ENCODE measurements at places on chromosomes 12 and 14.

DNA sequence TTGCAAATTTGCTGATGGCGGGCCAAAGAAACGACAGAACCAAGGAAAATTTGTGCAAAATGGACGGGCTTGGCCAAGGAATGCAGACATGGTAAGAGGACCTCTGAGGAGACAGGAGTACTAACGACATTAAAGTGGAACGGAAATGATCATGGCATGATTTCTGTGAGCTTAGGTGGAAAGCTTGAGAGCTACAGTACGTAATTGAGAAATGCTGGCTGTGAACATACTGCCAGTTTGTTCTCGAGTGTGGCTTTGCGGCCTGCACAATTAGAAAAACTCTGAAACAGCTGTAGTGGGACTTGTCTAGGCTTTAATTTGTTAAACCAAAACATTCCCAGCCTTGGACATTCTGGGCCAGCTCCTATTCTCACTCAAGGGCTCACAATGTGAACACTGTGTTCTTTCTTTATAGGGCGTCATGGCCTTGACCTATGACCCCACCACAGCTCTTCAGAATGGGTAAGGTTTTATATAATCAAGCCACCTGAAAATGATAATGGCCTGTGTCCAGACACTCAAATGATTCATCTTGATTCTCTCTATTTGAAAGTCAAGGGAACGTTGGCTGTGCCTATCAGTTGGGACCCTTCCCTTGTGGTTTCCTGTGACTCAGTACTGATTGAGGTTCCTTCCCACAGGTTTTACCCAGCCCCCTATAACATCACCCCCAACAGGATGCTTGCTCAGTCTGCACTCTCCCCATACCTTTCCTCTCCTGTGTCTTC lies 48.5 kb downstream of the BAZ2A start:
- DNase-seq = peak; percentile 10

DNA sequence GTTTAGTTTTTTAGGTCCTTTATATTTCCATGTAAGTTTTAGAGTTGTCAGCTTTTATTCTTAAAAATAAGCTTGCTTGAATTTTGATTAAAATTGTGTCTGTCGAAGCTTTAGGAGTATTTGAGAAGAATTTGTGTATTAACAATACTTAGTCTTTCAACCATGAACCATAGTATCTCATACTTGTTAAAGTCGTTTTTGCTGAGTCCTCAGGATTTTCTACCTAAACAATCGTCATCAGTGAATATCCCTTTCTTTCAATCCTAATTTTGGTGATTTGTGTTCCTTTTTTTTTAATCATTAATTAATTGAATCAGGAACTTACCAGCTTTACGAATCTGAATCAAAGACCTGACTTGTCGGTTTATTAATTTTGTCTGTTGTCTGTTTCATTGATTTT lies 18.2 kb downstream of the CAND1 start:
- no peak for DNase-seq

GRCh38 chr14:22557846-22558220 lies 31.2 kb downstream of the DAD1 start:
- DNase-seq = no peak

GRCh38 chr12:108799401-108800243 lies 57.8 kb downstream of the SSH1 start:
- DNase-seq = no peak

GRCh38 chr12:52976574-52977071 lies 27.7 kb downstream of the KRT18 start:
- no peak for DNase-seq

GRCh38 chr12:111203446-111203845 lies 165.4 kb downstream of the PHETA1 start:
- DNase-seq = no peak

DNA sequence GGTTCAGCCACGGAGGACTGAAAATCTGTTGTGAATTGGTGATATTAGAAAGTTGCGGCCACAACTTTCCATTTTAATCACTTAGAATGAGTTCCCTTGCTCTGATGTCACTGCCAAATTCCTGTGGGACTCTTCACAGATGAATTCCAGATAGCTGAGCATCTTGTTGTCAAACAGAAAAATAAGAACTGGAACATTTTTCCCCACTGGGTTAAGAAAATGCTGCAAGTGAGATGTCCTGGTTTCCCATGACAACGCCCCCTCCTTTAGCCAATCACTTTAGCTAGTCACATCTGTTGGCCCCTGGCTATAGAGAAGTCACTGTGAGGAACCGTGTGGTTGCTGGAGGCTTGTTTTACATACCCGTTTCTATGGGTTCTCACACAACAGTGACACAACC lies 135.9 kb downstream of the KTN1 start:
- no peak for DNase-seq

DNA sequence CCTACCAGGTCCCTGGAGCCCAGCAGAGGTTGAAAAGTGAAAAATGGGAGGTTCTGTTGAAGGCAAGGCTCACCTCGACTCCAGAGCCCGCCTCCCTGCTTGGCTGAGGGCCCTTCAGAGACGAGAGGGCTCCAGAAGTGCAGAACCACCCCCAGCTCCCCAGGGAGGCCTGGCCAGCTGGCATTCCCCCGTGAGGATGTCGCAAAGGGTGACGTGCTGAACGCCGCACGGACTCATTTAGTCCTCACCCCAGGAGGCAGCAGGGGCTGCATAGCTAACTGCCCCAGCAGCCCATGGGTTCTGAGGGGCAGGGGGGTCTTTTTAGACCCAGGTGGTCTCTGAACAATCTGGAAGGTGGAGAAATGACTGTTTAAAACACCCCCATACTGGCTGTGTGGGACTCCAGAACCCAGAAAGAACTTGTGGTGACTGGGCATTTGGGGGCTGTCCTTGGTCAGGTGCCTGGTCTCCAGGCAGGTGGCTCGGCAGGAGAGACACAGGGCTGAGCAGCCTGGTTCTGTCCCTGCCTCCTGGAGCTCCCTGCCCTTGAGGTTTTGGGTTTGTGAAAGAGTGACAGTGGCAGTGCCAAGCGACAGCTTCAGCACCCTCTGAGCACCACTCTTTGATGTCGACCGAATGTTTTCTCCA lies 32.0 kb downstream of the ANAPC7 start:
- DNase-seq = no peak

GRCh38 chr12:10094646-10095395 lies 4.0 kb downstream of the CLEC1A start:
- DNase-seq = no peak

DNA sequence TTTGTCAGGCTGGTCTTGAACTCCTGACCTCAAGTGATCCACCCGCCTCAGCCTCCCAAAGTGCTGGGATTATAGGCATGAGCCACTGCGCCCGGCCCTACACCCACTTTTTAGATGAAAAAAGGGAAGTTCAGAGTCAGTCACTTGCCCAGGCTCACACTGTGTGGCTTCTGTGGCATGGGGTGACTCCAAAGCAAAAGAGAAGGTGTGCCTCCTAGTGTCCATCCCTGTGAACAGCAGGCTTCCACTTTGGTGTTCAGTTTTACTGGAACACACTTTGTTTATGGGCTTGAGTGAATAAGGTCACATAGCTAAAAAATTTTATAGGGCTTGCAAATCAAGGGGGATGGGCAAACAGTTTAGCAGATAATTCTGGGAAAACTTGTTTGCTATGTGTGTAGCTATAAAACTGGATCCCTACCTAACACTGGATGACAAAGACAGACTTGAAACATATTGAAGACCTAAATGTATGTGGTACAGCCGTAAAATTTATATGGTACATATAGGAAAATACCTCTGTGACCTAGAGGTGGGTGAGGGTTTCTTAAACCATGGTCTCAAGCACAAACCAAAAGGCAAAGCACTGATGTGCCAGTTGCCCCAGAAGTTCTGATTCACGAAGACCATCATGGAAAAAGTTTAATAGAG lies 54.9 kb downstream of the EID3 start:
- DNase-seq = peak; percentile 72

GRCh38 chr12:67911275-67911600 lies 78.0 kb upstream of the IFNG-AS1 start:
- no peak for DNase-seq

GRCh38 chr14:32694795-32695449 lies 243.8 kb upstream of the NPAS3 start:
- no peak for DNase-seq

DNA sequence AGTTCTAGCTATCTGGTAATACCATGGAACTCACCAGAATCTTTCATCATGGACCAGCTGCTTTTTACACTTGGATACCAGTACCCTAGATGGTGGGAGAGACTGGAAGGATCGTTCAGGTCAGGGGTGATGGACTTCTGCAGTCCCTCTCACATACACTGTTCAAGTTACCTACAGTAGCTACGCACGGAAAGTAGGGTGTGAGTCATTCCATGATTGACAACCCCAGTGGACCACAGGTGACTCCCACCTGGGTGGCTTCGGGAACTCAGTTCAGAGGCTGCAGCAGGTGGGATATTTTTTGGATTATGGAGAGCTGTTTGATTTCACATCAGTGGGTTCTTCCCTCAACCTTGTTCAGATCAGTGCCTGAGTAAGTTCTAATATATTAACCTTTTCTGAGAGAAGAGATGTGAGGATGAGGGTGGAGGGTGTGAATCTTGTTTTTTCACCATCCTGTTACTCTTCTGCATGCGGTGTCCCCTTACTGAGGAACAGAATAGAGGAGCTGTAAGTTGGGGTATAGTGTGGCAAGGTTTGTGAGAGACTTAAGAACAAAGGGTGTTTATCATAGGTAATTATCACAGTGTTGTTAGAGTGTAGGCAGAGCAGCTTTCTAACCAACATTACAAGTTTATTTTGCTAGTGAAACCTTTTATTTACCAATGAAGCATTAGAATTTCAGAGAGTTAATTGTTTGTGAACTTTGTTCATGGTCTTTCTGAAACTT lies 39.6 kb downstream of the PRKCH start:
- no peak for DNase-seq

DNA sequence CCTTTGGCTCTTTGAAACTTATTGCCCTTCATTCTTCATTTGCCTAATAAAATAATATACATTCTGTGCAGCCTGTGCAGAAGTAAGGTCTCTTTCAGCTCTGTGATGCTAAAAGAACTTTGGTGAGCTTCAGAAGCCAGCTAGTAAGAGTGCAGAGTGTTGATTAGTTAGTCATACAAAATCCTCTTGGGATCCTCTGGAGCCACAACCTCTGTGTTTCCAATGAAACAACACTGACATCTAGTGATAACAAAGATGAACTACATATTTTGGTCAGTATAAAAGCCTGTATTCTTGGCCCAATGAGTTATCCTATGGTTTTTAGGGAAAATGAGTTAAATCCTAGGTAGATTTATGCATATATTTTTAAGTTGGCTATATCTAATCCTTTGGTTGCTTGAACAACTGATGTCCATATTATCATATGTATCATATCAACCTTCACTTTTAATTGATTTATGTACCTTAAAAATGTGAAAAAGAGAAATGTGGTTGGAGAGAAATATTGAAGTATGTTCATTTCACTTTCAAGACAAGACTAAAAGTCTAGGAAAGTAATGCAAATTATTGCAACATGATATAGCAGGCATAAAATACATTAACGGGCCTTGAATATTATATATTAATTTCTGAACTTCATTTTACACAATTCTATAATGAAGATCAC lies 158.4 kb downstream of the KLHL28 start:
- DNase-seq = no peak

GRCh38 chr12:18951218-18951617 lies 178.3 kb upstream of the PLEKHA5 start:
- DNase-seq = no peak

- no peak for DNase-seq
Observed at GRCh38 chr12:87008785-87009384, 752.7 kb upstream of the MGAT4C start.

DNA sequence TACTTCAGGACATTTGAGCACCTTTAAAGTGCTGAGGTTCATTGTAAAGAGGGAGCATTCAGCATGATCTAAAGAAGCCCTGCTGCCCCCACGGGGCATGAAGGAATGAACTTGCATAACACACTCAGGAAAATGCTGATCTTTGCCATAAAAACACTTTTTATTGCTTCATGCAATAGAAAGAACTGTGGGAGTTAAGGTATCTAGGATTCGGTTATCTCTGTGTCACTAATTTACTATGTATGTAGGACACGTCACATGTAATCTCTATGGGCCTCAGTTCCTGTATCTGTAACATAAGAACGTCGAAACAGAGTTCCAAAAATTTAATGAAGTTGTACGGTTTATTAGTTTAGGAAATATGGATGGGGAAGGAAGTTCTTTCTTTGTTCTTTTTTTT lies 33.0 kb downstream of the BTBD7 start:
- no peak for DNase-seq

GRCh38 chr12:41521872-41522379 lies 333.8 kb downstream of the PDZRN4 start:
- DNase-seq = no peak

DNA sequence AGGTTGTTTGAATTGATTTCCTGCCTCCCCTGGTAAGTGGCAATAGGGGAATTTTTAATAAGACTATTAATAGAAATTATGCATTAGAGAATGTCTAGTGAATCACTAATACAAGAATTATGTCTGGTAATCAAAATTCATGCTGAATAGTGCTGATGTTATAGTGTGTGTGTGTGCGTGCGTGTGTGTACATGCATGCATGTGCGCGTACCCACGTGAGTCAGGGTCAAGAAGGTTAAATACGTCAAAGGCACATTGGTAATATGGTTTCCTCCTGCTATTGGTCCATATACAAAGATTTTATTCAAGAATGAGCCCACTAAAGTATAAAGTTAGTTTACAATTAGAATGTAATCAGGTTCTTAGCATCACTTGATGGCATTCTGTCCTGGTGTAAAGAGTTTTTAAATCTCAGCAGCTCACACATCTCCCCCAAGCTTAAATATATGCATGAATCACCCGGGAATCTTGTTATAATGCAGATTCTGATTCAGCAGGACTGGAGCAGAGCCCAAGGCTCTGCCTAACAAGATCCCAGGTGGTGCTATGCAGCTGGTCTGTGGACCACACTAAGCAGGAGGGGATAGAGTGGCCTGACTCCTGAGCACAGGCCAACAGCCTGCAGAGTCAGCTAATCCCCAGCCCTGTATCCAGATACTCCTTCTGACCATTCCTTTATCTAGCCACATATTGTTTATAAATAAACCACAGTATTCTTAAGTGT lies 43.9 kb downstream of the TTC9 start:
- no peak for DNase-seq

GRCh38 chr12:39503439-39503838 lies 60.5 kb upstream of the KIF21A start:
- DNase-seq = no peak

- no peak for DNase-seq
Observed at GRCh38 chr12:49279706-49280159, 14.9 kb downstream of the TUBA1C start.

DNA sequence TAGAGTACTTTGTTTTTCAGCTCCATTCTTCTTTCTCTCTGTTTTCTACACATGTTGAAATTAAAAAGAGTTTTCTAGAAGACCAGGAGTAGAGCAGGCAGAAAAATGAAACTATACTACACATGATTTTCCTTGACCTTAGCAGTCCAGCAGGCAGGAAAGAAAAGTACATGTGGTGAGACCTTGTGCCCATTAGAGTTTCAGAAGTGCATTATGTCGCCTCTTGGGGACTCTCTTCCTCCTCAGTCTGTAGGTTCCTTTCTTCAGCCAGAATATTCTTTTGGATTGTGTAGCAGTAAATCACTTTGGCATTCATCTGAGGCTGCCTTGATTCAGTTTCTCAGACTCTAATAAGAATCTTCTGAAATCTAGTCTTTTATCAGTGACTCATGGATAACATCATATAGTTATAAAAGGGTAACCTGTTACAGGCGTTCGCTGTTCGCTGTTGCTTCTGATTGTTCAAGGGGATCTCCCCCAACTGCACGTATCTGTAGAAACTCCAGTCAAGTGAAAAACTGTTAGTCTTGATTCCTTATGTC lies 161.8 kb downstream of the ANO4 start:
- no peak for DNase-seq

Measured in activated CD4-positive, alpha-beta T cell treated with anti-CD3 and anti-CD28 coated beads for 4 hours (primary cell).